ENCODE measurements at places on chromosomes 11 and 22.

DNA sequence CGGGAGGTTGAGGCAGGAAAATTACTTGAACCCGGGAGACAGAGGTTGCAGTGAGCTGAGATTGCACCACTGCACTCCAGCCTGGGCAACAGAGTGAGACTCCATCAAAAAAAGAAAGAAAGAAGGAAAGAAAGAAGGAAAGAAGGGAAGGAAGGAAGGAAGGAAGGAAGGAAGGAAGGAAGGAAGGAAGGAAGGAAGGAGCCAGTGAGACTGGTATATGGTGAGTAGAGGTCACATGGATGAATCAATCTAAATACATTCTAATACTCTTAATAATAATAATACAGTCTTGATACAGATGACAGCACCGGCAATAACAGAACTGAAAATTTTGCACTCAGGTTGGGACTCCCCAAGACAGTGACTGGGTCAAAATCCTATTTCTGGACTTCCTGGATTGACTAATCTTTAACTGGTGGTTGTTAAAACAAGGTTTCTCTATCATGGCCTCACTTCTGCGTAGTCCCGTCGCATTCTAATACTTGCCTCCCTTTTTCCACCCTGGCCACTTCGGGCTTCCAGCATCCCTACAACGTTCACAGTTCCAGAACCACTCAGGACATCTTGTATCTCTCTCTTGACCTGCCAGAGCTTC is 53.5 kb upstream of the EIF3M start:
- no peak for DNase-seq

DNA sequence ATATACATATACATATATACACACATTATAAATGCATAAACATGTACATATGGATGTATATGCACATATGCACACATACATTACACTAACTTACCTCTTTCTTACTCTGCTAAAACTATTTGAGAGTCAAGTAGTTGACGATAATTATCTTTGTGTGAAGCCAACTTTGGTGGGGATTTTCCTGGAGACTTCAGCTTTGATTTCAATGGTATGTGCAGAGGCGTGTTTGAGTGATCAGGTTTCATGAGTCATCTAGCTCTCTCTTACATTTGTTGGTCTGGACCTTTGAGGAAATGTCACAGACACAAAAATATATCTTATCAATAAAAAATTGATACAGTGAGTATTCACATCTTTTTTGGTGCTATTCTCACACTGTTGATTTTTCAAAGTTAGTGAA is 769.1 kb upstream of the LUZP2 start:
- no peak for DNase-seq

DNA sequence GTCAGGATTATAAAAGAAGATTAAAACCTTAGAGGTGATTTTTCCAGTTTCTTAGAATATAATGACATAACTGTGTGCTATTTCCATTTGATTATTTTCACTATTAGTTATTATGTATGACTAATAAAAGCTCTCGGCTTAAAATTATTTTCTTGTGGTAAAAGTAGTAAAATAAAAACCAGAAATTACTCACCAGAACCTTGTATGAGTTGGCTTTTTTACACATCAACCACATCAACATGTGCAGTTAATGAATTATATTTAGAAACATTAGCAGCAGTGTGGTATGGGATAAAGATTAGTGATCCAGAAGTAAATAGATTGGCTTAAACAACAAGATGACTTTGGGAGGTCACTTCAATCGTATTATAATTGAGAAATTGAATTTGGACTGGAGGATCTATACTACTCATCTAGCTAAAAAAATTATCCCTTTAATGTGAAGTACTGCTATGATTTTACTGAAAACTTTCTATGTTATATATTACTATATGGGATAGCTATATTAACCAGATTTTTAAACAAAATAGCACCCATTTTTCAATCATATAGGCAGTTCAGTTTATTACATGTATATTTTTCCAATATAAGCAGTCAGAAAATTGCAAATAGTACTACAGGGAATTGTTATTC is 2.8 kb upstream of the BCO2 start:
- DNase-seq: no peak

GRCh38 chr22:27720860-27721259 is 80.7 kb downstream of the MN1 start:
- no peak for DNase-seq

DNA sequence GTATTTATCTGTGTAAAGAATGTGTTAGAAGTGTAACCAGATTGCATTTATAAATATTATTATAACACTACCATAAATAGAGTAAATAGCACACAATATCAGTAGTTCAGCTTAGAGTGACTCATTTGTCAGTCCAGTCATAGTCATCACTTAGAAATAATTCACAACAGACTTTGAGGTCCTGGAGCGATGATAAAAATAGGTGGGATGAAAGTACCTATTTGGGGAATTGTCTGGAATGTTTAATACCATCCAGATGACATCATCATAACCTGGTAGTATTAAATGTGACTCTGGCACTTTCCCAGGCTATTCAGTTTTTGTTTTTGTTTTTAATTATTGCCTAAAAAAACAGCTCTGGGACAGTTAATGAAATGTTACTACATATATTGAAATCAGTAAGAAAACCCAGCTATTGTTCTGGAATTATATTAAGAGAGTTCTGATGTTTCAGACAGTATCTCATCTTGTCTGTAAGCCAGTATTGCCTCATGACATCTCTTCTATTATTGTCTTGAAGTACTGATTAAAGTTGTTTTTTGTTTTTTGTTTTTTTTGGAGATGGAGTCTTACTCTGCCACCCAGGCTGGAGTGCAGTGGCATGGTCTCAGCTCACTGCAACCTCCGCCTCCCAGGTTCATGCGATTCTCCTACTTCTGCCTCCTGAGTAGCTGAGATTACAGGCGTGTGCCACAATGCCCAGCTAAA is 74.8 kb downstream of the SIK2 start:
- DNase-seq: no peak

DNA sequence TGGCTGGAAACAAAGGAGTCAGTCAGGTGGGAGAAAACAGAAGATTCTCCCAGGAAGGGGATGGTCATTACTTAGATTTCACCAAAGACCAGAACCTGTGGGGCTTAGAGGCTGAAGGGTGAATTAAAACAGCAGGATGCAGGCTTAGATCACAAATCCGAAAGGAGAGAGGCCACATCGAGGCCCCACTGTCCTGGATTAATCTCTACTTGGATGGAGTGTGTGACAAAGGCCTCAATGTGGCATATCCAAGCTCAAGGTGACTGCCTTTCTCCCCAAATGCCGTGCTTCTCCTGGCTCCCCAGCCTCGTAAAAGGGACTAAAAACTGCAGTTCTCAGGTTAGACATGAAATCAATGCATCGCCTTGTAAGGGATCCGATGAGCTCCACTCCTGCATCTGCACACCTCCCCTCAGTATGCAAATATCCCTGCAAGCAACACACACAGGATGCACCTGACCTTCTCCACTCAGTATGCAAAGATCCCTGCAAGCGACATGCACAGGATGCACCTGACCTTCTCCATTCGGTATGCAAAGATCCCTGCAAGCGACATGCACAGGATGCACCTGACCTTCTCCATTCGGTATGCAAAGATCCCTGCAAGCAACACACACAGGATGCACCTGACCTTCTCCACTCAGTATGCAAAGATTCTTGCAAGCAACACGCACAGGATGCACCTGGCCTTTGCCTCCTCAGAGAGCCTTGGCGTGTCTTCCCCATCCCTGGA is 447.4 kb downstream of the BRD1 start:
- no peak for DNase-seq

- DNase-seq: no peak
These were observed 90.2 kb upstream of the CTSC start for GRCh38 chr11:88427719-88428118.

GRCh38 chr11:17076517-17077239 is 789 bp downstream of the RPS13 start:
- DNase-seq: no peak

DNA sequence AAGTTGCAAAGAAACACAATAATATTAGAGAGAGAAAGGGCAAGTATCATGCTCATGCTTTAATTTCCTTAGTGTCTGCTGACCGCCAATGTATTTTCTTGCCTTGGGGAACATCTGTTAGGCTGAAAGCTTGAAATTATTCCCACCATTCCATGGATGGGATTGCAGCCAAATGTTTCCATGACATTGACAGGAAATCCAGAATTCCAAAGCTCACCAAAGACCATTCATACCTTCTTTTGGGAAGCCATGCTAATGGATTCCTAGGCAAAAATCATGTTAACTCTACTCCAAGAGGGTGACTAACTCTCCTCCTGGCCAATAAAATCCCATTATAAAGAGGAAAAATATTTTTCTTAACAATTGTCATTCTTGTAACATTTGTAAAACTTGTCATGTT is 661.4 kb upstream of the FAT3 start:
- DNase-seq: no peak

Measured in esophagus squamous epithelium (tissue), 5 donors.